LHCN-M2 (cell line): ENCODE measurements at places on chromosomes 16 and 17. TPM values are rescaled to one million over a fixed set of nuclear protein-coding genes. Genes with fewer than 3 reads are reported as not detected.

GRCh38 chr17:38872671-38873385 lies 3.0 kb downstream of the LASP1 start:
- no peak for DNase-seq

DNA sequence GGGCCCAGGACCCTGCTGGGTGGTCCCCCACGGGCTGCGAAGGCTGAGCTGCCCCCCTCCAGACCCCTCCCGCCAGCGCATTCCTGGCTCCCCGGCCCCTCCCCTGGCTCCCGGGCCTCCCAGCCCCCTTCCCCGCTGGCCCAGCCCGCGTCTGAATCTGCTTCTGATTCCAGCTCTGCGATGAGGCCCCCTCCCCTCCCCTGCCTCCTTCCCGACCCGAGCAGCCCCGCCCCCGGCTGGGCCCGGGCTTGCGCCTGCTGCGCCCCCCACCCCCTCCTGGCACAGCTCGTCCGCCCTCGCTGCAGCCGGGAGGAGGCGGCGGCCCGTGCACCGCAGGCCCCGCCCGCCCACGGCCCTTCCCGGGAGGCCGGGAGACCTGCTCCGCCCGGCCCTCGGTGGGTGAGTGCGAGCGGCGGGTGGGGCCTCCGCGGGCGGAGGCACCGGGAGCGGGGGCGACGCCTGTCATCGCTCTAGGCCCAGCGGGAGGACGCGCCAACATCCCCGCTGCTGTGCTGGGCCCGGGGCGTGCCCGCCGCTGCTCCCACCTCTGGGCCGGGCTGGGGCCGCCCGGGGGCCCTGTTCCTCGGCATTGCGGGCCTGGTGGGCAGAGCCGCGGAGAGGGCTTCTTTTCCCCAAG lies at the start of gene NTN3:
TSS of gene NTN3 (plus strand) at position 282 of the 637 bp plus-strand sequence. CDS start 405 bp downstream, outside the sequence.
- DNase-seq: no peak

- no peak for DNase-seq
Observed at GRCh38 chr17:82175201-82175600, 37.4 kb downstream of the CCDC57 start.

GRCh38 chr17:39178536-39178935 lies 12.6 kb upstream of the ARL5C start:
- DNase-seq: peak; percentile 55

GRCh38 chr17:76864024-76864423 lies 4.2 kb upstream of the MGAT5B start:
- no peak for DNase-seq

DNA sequence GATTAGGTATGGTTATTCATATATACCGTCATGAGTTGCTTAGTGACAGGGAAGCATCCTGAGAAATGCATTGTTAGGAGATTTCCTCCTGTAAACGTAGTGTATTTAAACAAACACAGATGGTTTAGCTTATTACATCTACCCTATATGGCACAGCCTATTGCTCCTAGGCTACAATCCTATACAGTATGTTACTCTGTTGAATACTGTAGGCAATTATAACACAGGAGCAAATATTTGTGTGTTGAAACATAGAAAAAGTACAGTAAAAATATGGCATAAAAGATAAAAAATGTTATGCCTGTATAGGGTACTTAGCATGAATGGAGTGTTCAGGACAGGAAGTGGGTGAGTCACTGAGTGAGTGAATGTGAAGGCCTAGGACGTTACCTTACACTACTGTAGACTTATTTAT lies 157.7 kb downstream of the CDH11 start:
- DNase-seq: peak; percentile 29

Gene HID1
- total RNA-seq: not detected in 2 replicates

DNA sequence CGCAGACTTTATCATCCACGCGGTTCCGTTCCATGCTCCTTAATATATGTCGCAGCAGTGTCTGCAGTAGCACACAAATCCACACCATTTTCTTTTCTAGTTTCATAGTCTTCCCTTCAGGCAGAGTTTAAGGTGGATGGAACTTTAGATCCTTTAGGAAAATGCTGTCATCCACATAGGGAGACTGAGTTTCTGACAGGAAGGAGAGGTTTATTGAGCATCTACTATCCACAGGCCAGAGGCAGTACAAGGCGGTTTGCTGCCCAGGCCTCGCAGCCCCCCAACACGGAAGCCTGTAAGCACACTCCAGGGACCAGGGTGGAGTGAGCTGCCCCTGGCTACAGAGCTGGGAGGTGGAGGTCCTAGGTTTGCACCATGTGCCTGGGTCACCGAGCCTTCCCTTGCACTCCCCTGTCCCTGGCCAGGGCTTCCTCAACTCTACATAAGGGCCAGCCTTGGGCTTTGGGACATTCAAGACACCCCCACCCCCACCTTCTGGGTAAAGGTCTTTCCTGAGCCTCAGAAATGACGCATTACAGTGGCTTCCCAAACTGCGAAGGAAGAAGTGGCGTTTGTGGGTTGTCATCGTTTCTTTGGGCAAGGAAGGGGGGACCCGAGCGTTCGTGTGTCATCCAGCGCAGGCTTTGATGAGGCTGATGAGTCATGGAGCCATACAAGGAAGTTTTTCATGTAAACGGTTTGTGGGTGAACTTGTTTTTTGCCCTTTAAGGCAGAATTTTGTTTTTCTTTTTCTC lies 146.5 kb upstream of the PLCG2 start:
- no peak for DNase-seq

DNA sequence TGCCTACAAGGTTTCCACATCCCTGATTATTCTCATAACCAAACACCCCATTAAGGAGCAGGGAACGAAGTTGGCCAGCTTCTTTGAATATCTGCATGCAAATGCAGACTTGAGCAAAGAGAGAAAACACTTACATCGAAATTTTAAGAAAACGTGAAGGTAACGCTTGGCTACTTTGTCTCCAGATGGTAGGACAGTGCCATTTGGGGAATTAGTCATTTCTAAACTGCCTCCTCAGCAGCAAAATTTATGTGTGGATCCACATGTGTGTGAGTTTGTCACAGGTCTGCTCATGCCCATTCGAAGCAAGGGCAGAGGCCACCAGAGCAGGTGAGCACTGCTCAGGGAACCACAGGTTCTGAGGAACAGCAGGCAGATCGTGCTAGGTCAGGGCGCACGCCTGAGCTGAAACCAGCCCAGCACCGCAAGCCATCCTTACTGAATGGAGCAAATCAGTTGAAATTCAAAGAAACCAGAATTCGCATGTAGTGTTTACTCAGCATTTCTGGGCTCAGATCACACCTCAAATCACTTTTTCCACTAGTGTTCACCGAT lies 80.1 kb downstream of the SOCS1 start:
- no peak for DNase-seq

DNA sequence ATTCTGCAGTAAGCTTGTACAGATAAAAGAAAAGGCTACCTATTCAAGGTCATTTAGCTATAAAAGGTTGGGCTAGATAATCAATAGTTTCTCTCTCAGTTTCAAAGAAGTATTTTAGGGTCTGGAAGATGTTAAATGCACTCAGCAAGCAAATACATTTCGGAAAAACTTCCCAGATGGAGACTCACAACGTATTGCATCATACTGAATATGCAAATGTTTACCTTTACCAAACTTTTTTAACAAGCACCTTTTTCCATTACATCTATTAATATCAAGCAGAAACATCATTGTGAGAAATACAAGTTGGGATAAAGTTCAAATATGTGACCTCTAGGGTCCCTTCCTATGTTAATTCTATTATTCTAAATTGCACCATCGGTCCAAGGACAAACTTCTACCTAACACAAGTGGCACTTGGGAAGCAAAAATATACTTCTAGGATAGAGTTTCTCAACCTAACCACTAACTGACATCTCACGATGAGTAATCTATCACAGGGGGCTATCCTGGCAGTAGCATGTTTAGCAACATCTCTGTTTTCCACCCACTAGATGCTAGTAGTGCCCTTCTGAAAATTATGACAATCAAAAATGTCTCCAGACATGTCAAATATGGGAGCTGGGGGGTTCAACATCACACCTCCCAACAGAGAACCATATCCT lies 14.5 kb downstream of the KANSL1 start:
- DNase-seq: peak; percentile 68

- peak; percentile 45 for DNase-seq
Observed at GRCh38 chr16:14003074-14003570, 68.0 kb upstream of the MRTFB start.

- peak; percentile 49 for DNase-seq
Observed at GRCh38 chr16:79601092-79601930, 774 bp upstream of the MAF start.

DNA sequence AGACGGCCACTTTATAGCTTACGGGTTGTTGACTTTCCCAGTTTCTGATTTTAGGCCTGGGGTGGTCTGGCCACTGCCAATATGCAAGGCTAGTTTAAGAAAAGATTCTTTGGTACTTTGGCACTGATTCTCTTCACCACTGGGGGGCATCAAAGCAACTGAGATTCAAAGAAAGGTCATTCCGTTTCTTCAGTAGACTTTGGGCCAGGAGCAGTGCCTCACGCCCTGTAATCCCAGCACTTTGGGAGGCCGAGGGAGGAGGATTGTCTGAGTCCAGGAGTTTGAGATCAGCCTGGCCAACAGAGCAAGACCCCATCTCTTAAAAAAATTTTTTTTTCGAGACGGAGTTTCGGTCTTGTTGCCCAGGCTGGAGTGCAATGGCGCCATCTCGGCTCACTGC lies 53.0 kb downstream of the RPA1 start:
- DNase-seq: peak; percentile 29

DNA sequence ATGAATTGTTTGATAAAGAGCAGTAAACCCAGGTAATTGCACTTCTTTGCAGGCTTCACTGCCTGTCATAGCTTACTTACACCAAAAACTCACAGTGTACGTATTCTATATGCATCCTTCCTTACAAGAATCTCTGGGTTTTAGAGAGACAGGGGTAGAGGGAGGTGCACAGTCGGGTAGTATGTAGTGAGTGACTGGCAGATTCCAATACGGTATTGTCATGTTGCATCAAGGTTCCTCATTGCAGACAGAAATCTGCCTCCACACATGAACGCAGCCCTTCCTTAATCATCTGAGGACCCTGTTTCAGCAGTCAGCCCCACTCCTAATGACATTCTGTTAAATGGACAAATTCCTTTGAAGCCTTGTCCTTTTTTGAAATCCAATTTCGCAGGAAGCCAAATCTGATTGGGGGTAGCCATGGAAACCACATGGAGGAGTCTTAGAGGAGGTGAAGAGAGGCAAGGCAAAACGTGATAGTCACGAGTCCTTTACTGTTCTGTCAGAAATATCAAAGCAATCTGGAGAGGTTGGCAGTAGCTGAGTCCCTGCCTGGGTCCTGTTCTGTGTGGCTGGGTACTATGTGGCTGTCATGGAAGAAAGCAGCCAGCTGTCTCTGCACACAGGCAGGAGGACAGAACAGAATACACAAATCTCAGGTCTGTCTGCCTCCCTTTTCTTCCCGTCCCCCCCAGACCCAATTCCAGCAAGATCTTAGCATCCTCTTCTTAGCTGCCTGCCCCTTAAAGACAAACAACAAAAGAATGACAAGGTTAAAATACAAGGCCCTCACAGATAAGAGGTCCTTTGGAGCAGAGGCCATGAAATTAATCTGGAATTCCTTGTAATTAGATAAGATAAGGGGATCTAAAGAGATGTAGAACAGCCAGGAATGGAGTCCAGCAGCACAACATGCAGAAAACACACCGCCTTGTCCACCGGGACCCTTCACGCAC lies 3.1 kb upstream of the SKAP1 start:
- no peak for DNase-seq

DNA sequence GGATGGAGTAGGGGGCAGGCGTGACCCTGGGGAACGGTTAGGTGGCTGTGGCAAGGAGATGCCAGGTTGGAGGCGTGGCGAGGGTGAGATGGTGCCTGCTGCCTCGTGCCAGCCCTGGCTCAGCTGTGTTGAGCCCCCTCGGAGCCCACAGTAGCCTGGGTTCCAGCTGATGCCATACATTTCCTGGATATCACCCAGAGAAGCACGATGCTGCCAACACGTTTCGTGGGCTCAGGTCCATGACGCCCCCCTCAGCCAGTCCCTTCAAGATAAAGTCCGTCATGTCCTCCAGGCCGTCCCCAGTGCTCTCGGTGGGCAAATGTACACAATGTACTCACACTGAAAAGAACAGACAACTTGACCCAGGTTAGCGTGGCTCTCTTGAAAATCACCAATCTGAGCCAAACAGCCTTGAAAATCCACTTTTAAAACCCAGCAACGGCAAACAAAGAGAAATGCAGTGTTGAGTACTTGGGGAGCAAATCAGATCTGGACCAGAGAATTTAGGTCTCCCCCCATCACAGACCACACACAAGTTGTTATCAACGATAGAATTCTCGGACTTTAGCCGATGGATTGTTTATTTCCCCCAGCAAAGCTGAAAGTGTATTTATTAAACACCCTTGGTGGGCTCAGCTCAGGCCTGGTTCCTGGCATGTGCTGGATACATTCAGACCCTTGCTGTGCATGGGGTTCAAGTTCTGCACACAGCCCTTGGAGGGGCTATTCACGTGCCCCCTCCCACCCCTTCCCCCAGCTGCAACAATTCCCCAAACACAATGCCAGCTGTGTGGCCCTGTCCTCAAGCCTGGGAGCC lies 102.8 kb upstream of the PLCG2 start:
- no peak for DNase-seq

GRCh38 chr17:30225112-30225511 lies 10.4 kb downstream of the SLC6A4 start:
- no peak for DNase-seq

GRCh38 chr17:64092952-64093451 lies 36.9 kb downstream of the ERN1 start:
- no peak for DNase-seq

DNA sequence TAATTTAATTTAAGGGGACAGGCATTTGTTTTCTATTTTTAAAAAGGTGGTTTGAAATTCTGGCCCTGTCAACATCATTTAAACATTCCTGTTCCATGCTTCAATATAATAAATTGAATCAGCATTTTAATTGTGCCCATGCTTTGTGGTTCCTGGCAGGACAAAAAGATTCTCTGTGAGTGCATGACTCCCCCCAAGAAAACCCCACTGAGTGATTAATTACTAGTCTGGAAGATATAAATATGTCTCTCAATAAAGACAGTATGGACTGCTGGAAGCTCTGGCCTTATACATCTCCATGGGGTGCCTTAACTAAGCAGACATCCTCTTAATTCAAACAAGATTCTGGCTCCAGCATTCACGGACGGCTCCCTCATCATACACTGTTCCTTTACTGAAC lies 95.0 kb upstream of the PSMD7 start:
- DNase-seq: no peak

DNA sequence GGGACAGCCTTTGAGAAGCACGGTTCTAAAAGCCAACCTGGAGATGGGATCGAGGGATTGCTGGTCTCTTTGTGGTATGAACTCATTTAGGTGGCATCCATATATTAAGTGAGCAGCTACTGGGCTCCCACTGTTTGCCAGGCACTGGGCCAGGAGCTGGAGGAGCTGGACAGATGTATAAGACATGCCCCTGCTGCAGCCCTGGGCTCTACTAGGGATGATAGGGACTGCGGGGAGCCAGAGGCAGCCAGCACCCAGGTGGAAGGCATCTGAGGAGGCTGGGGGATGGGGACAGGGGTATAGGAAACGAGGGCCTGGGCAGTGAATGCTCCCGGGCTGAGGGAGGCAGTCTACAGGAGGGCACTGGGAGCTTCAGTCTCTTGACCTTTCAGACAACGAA lies 53.0 kb upstream of the MEAK7 start:
- no peak for DNase-seq

Gene MED13
- 19.9 and 30.0 TPM in 2 replicates for total RNA-seq

Gene CHST4
- 0.17 TPM in 1 of 2 replicates, not detected in the other for total RNA-seq

- peak; percentile 21 for DNase-seq
Observed at GRCh38 chr17:81832608-81833159, 407 bp downstream of the MCRIP1 start.

- DNase-seq: peak; percentile 80
Observed at GRCh38 chr16:7405166-7405565, 72.5 kb downstream of the RBFOX1 start.

Gene MYL4
- 0.69 TPM in 1 of 2 replicates, not detected in the other for total RNA-seq
